Stimulated activated CD4-positive, alpha-beta T cell treated with anti-CD3 and anti-CD28 coated beads, Interleukin-15, amount 100 ng/mL, for 1 hour (primary cell): ENCODE measurements at places on chromosomes 2 and 18.

DNA sequence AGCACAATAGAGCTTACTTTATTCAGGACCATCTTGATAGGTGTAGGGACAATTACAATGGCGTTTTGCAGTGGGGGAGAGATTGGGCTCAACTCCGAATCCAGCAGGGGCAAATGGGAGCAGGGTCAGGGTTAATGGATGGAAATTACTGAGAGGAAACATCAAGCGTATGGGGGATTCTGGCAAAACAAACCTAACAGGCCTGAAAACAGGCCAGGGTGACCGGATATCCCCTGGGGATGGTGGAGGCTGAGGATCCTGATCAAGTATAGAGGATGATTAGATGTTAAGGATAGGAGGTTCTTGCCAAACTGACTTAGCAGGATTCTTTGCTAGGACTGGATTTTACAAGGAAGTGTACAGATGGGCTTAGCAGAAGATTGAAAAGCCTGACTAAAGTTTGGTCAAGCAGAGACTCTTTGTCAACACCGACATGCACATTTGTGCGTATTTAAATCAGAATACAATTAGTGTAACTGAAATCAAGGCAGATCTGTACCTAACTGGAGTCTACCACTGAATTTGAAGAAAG, 54.5 kb upstream of the GPR45 start:
- DNase-seq, result no peak

- no peak for DNase-seq
Measured at GRCh38 chr2:215140166-215140707, 1.8 kb upstream of the ABCA12 start.

DNA sequence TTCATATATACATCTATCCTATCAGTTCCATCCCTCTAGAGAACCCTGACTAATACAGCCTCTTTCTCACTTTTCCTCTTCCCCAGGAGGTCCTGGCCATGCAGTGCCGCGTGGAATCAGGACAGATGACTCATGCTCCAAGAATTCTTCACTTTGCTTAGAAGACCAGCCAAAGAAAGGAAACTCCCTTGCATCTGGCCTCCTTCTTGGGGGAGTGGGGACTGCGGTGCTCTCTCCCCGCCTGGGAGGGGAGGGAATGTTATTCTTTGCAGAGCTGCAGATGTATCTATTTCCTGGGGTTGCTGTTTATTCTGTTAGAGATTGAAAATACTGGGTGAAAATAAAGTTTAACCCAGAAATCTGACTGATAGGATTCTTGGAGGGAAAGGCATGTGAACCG, 111.5 kb upstream of the SH3BP4 start:
- DNase-seq, result no peak

DNA sequence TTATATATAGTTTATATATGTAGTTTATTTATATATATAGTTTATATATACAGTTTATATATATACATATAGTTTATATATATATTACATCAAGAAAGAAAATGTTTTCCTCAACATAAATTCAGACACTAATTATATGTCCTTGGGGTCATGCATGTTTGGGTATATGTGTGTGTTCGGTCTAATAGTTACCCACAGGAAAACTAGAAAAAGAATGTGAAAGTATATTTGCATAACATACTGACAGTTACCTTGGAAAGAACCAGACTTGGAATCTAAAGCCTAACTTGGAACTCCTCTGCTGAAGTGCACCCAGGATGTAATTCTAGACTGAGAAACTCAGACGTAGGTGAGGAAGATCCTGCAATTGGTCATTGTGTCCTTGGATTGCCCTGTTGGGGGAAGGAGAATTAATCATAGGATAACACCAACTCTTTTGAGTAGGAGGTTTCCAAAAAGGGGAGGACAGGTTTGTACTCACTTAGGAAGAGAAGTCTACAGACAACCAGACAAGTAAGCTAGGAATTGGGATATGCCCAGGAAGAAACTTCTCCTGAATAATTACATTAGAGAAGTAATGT, 8.9 kb upstream of the SLC25A12 start:
- no peak for DNase-seq

DNA sequence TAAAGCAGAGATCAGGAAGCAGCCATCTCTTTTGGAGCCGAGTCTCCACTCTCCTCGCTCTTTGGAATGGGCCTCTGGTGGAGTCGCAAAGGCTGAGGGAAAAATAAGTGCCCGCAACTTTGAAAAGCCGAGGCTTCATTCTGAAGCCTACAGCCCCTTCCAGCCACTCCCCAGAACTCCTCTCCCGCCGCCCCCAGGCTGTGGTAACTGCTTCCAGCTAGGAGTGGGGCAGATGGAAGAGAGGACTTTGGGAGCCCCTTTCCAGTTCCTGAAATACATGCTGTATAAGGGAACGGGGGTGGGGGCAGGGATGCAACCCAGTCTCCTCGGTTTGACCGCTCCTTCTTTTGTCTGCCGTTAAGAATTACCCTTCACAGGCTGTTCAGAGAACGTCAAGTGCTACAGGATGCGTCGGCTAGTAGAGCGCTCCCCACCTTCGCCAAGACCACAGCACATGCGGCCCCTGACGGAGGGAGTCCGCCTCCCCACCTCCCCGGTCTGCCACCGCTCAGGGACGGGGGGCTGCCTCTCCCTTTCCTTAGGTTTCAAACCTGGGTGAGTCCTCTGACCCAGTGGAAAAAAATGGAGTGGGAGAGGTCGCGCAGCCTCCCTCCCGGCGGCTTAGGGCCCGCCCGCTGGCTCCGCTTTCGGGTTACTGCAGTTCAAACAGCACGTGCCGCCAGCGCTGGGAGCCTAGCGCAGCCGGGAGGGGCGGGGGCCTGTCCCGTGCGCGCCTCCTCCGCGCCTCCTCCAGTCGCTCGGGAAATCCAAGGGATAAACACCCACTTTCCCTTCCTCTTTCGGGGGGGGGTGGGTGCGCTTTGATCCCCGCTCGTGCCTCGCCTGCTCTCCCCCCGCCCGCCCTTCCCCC, 4.9 kb downstream of the CYP26B1 start:
- no peak for DNase-seq

GRCh38 chr2:83901317-83901716, 557.8 kb downstream of the SUCLG1 start:
- DNase-seq, result no peak

DNA sequence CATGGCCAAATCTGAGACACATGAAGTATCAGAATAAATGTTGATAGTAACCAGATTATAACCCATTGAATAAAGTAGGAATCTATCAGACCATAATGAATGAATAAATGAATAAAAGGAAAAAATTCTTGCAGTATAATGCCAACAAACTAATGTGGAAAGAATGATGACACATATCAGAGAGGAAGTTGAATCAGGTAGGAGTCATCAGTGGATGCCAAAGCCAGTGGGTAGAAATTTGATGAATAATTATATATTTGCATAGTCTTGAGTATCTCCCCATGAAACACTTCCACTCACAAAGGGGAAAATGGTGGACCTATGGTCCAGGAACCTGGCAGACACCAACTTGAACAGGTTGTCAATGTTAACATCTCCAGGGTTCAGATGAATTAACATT, 68.6 kb downstream of the GALNT3 start:
- no peak for DNase-seq

DNA sequence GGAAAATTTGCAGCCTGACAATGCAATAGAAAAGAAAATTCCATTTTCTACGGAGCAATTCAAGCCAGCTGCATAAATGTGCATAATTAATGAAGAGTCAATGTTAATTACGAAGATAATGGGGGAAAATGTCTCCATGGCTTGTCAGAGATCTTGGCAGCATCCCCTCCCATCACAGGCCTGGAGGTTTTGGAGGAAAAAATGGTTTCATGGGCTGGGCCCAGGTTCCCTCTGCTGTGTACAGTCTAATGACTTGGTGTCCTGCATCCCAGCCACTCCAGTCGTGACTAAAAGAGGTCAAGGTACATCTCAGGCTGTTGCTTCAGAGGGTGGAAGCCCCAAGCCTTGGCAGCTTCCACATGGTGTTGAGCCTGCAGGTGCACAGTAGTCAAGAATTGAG, 779.7 kb downstream of the DCDC2C start:
- DNase-seq, result no peak

GRCh38 chr2:96213379-96213778, 4.8 kb upstream of the STARD7 start:
- no peak for DNase-seq

GRCh38 chr18:26656944-26657536, 108.7 kb upstream of the KCTD1 start:
- no peak for DNase-seq
